Transverse colon (tissue), 4 donors: ENCODE measurements at places on chromosomes 11 and 22. TPM values are rescaled to one million over a fixed set of nuclear protein-coding genes. Genes with fewer than 3 reads are reported as not detected.

DNA sequence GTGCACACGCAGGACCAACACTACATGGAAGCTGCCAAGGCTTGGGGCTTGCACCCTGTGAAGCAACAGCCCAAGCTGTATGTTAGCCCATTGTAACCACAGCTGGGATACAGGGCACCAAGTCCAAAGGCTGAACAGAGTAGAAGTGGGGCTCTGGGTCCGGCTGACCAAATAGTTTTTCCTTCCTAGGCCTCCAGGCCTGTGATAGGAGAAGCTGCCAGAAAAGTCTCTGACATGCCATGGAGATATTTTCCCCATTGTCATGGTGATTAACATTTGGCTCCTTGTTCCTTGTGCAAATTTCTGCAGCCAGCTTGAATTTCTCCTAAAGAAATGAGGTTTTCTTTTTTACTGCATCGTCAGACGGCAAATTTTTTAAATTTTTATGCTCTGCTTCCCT is 941.2 kb downstream of the FAM181B start:
- no peak for DNase-seq

- DNase-seq, result no peak
Observed at GRCh38 chr11:61639816-61640443, 40.3 kb upstream of the DAGLA start.

GRCh38 chr11:126722956-126723664 is 277.5 kb downstream of the KIRREL3 start:
- DNase-seq, result no peak

C11orf21 gene
- not detected for total RNA-seq

TRIM5 gene
- total RNA-seq, result 15.4 TPM

SUN2 gene
- total RNA-seq, result 168 TPM
